ENCODE measurements at places on chromosomes 1 and 21. TPM values are rescaled to one million over a fixed set of nuclear protein-coding genes. Genes with fewer than 3 reads are reported as not detected.

GRCh38 chr21:27953340-27954045 lies 986.6 kb upstream of the ADAMTS5 start:
- H3K4me3 ChIP-seq, result no peak overlapping the region
- DNase-seq, result no peak

DNA sequence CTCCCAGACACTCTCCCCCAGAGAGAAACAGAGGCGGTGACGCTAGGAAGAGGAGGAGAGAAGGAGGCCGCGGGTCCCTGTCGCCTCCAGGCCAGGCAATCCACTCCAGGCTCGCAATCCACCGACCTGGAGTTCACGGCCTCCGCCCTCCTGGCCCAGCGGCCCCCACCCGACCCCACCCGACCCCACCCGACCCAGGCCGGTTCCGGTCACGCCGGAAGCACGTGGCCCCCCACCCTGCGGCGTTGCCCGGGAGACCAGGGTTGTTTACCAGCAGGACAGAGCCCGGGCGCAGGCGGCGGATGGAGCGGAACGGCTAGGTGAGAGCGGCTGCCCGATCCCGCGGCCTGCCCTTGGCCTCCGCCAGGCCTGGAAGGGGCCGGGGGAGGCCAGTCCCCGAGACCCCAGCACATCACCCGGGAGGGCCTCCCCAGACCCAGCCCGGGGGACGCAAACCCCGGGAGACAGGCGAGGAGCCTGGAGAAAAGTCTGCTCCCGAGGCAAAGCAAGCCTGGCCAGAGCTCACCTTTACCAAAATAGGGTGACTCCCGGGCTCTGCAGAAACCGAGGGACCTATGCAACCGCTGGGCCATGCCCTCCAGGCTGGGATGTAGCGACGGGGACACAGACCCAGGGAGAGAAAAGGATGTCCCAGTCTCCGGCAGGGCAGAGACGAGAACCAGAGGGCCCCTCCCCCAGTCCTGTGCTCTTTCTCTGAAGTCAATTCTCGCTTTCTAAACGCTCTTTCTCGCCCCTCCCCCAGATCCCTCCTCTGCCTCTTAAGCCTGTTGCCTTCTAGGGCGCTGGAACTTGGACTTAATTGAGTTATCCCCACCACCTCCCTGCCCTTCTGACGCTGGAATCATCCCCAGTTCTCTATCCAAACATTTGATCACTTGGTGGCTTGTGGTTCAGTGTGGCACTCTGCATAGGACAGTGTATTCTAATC lies at the start of the genes PLA2G2C and UBXN10:
Gene PLA2G2C (minus strand): TSS at position 685 of the 949 bp plus-strand sequence. CDS start 9,155 bp downstream, outside the sequence.
Gene UBXN10 (plus strand): TSS at position 263 of the 949 bp plus-strand sequence. CDS start 4,466 bp downstream, outside the sequence.
- H3K27me3 ChIP-seq, result peaks cover 37% of the 10 kb centered on the region
- H3K4me1 ChIP-seq, result peaks cover 56% of the 10 kb centered on the region

DNA sequence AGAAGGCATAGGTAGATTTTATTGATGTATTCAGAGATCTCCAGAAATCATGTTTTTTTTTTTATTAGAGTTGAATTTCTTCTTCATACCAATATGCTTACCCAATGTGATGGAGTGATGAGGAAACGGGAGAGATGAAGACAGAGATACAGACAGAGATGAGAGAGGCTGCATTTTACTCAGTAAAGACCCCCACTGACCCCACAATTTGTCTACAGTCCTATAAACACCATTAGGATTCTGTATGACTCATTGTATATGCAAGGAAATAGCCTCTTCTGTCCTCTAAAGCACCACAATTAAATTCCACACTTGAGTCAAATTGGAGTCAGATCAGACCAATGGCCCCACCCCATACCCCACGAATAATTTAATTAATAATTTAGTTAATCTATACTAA lies 44.0 kb downstream of the RUNX1 start:
- H3K4me1 ChIP-seq, result peaks cover 92% of the 10 kb centered on the region
- H3K27me3 ChIP-seq, result no peaks in the 10 kb centered on the region
- no peak overlapping the region for H3K4me3 ChIP-seq

DNA sequence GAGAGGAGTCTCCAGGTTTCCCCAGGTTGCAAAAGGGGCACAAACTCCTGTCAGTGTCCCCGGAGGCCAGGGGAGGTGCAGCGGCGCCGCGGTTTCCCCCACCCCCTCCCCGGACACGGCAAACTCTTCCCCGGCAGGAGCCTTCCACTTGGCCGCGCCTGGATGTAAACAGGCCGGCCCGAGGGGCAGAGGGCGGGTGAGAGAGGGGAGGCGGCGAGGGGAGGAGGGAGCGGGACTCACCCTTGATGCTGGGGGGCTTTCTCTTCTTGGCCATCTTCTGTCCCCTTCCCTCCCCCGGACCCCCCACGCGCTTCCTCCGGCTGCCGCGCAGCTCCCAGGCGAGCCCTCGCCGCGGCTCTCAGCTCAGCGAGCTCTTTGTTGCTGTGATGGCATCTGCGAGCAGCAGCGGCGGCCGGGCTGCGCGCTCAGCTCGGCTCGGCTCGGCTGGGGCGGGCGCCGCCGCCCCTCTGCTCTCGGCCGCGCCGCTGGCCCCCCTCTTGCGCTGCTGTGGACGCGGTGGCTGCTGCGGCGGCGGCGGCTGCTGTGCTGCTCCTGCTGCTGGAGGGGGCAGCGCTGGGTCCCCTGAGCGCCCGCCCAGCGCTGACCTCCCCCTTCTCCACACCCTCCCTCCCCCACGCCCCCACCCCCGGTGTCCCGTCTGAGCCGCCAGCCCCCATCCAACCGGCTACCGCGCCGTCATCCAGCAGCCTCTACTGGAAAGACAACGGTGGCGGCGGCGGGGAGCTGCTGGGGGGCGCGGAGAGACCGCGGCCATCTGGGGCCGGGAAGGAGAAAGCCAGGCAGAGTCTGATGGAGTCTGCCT lies 4.9 kb upstream of the SLC44A5 start:
- H3K36me3 ChIP-seq, result no peaks in the 10 kb centered on the region
- peak overlapping the region; percentile 65 for H3K4me3 ChIP-seq
- no peak overlapping the region for H3K27ac ChIP-seq
- DNase-seq, result peak; percentile 21

DNA sequence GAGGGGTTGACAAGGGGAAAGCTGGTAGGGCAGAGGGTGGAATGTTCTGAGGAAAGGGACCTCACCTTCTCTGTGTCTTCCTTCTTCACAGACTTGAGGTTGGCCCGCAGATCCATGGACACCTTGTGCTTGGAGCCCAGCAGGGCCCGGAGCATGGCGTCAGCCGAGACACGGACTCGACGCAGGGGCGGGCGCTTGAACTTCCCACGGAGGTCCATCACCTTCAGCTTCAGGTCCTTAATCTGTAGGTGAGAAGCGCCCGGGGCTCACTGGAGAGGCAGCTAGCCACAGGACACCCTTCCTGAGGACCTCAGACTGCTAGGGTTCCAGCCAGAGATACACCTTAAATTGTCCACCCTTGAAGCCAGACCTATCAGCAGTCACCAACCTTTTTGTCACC lies 10.2 kb downstream of the TNNI1 start:
- H3K4me1 ChIP-seq, result no peaks in the 10 kb centered on the region
- H3K4me3 ChIP-seq, result no peak overlapping the region
- no peak overlapping the region for H3K27ac ChIP-seq
- H3K27me3 ChIP-seq, result peaks cover 16% of the 10 kb centered on the region

- H3K27ac ChIP-seq, result no peak overlapping the region
- DNase-seq, result no peak
- no peaks in the 10 kb centered on the region for H3K27me3 ChIP-seq
Observed at GRCh38 chr1:3788756-3789420, 7.4 kb downstream of the LRRC47 start.

DNA sequence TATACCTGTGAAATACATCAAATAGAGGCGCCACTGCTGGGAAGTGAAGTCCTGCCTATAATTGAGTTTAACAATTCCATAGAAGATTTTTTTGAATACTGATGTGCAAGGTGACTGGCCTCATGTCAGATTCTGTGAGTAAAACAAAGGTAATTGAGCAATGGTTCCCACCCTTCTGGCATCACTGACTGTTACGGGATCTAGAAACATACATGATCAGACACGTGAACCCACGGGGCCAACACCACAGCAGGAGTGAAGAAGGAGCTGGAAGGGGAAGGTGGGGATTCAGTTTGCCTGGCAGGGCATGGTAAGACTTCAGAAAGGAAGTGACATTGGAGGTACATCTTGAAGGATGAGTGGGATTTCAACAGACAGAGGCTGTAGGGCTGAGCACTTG lies 270.2 kb downstream of the DISC1 start:
- no peak for DNase-seq
- no peaks in the 10 kb centered on the region for H3K4me1 ChIP-seq
- H3K36me3 ChIP-seq, result no peaks in the 10 kb centered on the region
- no peak overlapping the region for H3K4me3 ChIP-seq
- no peak overlapping the region for H3K27ac ChIP-seq

DNA sequence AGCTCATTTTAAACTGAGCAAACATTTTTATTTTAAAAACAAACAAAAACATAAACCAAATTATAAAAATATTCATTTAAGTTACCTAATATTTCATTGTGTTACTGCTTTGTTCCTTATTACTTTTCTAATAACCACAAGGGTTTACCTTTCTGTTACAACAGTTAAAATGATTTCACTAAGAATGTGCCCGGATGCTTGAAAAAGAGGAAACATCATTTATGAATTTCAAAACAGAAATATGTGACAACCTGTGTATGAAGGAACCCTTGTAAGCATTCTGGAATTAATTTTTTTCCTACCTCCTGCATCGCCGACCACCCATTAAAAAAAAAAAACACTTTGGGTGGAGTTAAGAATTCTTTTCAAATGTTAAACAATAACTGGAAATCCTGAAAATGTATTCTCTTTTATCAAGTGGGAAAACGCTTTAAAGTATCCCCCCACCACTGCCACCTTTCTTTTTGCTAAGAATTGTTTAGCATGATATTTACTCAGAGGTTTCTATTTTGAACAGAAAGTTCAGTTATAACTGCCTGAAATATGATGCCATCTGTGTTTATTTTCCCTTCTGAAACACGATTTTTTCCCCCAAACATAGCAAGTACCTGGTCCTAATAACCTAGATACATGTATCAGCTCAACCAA lies 9.1 kb downstream of the CYYR1 start:
- no peaks in the 10 kb centered on the region for H3K4me1 ChIP-seq
- H3K36me3 ChIP-seq, result no peaks in the 10 kb centered on the region
- DNase-seq, result no peak
- H3K27me3 ChIP-seq, result peaks cover 9% of the 10 kb centered on the region

DNA sequence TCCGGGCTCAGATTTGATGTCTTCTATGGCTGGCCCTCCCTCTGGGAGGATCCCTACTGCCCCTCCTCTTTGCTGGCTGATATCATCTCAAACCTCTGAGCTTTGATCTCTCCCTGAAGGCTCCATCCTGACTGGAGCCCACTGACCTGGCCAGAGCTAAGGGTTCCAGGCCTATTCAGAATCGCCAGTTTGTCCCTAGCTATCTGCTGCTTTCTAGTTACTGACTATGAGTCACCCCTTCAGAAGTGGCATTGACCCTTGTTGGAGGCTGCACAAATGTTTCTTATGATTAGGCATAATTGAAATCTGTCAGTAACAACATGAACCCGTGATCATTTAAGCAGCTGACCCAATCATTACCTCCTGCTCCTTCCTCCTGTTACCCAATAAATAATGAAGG lies 87.1 kb downstream of the ABCA4 start:
- H3K27me3 ChIP-seq, result peaks cover 14% of the 10 kb centered on the region
- H3K36me3 ChIP-seq, result peaks cover 1% of the 10 kb centered on the region
- H3K27ac ChIP-seq, result no peak overlapping the region
- DNase-seq, result no peak
- H3K4me3 ChIP-seq, result no peak overlapping the region

DNA sequence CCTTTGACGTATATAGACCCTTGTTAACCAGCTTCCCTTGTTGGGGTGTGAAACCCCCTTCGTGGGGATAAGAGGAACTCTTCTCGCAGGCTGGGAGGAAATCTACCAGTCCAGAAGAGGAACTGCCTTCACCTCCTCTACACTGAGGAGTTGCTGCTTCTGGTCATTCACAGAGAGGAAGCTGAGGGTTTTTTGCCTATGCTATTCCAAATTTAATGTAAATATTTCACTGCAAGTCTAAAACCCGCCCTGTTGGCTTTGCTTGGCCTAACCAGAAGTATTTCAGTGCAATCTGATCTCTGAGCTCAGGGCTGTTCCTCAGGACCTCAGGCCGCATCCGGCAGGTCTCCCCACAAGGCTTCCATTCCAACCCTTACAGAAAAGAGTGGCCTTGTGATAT lies 150.1 kb downstream of the HIVEP3 start:
- peaks cover 20% of the 10 kb centered on the region for H3K4me1 ChIP-seq
- H3K36me3 ChIP-seq, result no peaks in the 10 kb centered on the region
- H3K4me3 ChIP-seq, result no peak overlapping the region
- no peak overlapping the region for H3K27ac ChIP-seq
- H3K27me3 ChIP-seq, result no peaks in the 10 kb centered on the region

- no peaks in the 10 kb centered on the region for H3K27me3 ChIP-seq
- H3K27ac ChIP-seq, result no peak overlapping the region
- H3K4me1 ChIP-seq, result peaks cover 34% of the 10 kb centered on the region
- DNase-seq, result no peak
Observed at GRCh38 chr1:27368869-27369582, 2.3 kb upstream of the MAP3K6 start.

- H3K27me3 ChIP-seq, result no peaks in the 10 kb centered on the region
- peaks cover 52% of the 10 kb centered on the region for H3K4me1 ChIP-seq
- H3K27ac ChIP-seq, result no peak overlapping the region
- no peak overlapping the region for H3K4me3 ChIP-seq
Observed at GRCh38 chr1:246921481-246921880, 10.3 kb downstream of the AHCTF1 start.

DNA sequence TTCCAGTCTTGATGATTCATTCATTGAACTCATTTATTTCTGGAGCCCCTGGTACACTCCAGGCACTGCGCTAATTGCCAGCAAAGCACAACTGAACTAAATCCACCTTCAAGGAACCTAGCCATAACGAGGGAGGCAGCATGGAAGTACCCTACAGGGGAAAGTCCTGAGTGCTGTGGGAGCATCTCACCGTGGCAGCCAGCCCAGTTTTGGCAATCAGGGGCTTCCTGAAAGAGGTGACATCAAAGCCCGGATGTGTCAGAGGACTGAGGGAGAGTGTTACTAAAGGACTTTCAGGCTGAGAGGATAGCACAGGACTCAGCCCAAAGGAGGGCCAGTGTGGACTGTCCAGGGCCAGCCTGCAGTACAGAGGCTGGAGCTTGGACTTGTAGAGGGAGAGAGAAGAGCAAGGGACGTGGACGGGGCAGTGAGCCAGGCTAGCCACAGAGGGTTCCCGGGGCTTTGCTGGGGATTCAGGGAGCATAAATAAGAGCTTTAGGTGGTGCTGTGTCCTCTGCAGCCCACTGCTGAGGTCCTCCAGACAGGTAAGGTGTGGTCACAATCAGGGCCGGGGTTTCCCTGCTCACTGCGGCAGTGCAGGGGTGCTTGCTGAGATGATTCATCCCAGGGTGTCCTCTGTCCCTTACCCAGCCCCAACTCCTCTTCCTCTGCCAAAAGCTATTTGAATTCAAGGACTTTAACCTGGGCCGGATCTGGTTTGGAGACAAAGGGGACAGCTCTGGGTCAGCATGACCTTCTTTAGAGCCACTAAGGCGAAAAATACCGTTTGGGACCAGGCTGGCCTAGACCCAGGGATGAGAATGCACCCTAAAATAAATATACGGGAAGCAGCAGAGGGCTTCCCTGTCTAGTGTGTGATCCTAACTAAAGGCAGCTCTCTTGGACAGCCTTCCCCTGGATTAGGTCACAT lies 128.3 kb downstream of the EDEM3 start:
- H3K4me1 ChIP-seq, result no peaks in the 10 kb centered on the region
- peaks cover 5% of the 10 kb centered on the region for H3K27me3 ChIP-seq
- no peak overlapping the region for H3K4me3 ChIP-seq
- H3K36me3 ChIP-seq, result no peaks in the 10 kb centered on the region
- no peak overlapping the region for H3K27ac ChIP-seq

The C2CD4D gene
- total RNA-seq, result 2.1 TPM

The ASCL5 gene
- total RNA-seq, result 0.16 TPM

The SNAP47 gene
- 35.3 TPM for total RNA-seq
